RCC 7860 (cell line): ENCODE measurements at places on chromosomes 11 and 22.

DNA sequence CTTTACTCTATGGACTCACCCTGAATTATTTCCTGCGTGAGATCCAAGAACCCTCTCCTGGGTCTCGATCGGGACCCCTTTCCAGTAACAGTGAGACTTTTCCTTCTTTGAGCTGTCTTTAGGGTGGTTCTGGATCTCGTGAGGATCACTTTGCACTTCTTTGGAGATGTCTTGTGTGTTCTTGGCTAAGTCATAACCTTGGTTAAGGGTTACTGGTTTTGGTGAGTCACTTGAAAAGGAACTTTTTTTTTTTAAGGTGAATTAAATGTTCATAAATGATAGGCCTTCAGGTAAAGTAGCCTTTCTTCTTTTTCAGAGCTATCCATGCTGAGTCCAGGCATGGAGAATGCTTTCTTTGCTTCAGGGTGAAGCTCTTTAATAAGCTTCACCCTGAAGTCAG lies 19.4 kb upstream of the GSTP1 start:
- peak; percentile 74 for DNase-seq

DNA sequence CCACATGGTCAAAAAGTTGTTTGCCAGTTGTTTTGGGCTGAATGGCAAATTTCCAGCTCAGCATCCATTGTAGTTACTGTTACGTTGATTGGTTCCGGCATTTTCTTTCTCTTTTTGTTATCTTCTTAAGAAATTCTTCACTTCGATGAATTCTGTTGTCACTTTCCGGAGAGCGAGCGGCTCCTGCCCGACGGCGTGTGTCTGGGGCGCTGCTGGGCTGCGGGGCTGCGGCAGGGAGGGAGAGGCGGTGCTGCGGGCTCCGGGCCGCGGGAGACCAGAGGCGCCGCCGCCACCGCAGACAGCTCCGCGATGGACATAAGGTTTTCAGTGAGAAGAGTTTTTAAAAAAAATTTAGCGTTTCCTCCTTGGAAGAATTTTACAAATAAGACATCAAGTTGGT lies 117.4 kb downstream of the RRM1 start:
- no peak for DNase-seq

DNA sequence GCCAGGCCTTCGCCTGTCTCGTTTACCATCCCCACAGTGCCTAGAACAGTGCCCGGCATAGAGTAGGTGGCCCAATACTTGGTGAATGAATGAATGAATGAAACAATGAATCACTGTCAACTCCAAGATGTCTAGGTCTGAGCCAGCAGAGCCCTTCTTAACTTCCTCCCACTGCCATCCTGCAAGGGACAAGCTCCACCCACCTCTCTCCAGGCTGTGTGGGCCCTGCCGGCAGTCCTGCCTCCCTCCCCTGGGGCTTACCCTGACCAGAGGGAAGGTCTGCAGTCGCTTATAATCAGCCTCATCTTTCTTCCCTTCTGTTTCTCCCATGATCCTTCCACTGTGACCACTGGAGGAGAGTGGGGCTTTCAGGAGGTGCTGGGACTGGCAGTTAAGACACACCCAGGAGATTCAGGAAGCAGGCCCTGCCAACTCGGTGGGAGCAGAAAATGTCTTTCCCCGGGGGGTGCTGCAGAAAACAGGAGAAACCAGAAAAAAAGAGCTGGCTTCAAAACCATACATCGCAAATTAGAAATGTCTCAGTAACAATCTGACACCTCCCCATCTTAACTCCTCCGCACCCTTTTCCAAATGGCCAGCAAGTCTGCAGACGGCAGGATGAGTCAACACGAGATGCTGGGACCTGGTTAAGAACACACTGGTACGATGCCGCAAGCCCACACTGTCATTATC lies 11.4 kb downstream of the DNAL4 start:
- DNase-seq, result no peak

DNA sequence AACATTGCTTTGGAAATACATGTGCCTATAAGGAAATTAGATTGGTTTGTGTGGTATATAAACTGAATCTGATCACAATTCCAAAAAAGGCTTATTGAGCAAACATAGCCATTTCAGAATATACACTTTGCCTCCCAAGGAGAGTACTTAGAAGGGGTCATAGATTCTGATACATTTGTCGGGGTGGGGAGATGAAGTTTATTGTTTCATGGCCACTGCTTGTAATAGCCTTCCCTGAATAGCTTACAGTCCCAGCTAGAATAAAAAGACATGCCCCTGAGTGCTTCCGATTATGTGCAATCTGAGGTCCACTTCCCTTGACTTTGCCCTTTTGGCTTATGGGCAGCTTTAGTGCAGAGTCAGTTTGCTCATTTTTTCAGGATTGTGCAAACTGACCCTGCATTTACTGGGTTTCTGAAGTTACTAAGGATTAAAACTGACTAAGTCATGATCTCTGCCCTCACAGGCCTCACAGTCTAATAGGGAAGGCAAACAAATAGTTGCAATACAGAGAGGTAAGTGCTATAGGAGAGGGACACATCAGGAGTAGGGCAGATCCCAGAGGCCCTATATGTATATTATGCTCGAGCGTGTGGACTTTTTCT lies 184.2 kb downstream of the BLID start:
- DNase-seq, result no peak

GRCh38 chr11:64853709-64854108 lies 9.3 kb upstream of the CDC42BPG start:
- DNase-seq, result no peak

GRCh38 chr11:64438986-64439771 lies 80.2 kb downstream of the RPS6KA4 start:
- DNase-seq, result no peak

GRCh38 chr11:113153847-113154246 lies 160.5 kb upstream of the TTC12 start:
- no peak for DNase-seq

GRCh38 chr11:47572715-47573255 lies 6.0 kb downstream of the KBTBD4 start:
- no peak for DNase-seq

GRCh38 chr11:116082256-116082655 lies 578.0 kb upstream of the CADM1 start:
- no peak for DNase-seq

DNA sequence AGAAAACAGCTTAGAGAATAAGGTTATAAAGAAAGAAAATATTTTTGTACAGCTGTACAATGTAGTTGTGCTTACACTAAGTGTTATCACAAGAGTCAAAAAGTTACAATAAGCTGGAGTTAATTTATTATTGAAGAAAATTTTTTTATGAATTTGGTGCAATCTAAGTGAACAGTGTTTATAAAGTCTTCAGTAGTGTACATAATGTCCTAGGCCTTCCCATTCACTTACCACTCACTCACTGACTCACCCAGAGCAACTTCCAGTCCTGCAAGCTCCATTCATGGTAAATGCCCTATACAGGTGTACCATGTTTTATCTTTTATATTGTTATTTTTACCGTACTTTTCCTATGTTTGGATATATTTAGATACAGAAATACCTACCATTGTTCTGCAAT lies 34.7 kb downstream of the GDPD4 start:
- no peak for DNase-seq

DNA sequence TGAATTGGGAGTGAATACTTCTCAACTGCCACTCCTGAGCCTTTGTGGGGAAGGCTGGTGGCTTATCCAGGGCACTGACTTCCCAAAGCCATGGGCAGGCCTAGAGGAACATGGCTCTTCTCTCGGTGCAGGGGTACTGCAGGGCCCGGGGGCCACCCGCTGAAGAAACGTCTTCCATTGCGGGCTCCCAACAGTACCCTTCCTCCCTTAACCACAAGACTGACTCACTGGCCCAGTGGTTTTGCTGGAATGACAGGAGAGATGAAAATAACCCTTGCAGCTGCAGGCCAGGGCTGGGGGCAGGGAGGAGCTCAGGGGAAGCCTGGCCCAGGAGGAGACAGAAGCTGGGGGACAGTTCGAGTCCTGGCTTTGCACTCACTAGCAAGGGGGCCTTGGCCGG lies 13.5 kb downstream of the TXN2 start:
- peak; percentile 94 for DNase-seq

GRCh38 chr22:22944268-22944985 lies 56.8 kb downstream of the IGLL5 start:
- no peak for DNase-seq

GRCh38 chr11:1177020-1177770 lies 19.4 kb downstream of the MUC5AC start:
- DNase-seq, result no peak

DNA sequence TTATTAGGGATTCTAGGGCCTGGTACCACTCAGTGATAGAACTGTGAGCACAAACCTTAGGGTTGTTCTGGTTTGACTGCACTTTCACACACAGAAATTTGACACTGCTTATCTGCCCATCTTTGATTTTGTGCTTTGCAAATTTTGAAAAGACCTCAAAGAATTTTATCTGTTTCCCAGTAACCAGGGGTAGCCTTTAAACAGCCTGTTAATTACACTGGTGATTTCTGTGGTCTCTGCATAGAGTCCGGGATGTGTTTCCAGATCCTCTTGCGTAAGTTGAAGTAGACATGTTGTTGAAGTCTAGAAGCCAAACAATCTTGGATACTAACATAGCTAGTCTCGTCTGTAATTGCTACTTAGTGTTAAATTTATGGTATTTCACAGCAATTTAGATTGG lies 75.3 kb downstream of the C22orf31 start:
- no peak for DNase-seq

- no peak for DNase-seq
These were observed 65.5 kb downstream of the ME3 start for GRCh38 chr11:86606836-86607481.

DNA sequence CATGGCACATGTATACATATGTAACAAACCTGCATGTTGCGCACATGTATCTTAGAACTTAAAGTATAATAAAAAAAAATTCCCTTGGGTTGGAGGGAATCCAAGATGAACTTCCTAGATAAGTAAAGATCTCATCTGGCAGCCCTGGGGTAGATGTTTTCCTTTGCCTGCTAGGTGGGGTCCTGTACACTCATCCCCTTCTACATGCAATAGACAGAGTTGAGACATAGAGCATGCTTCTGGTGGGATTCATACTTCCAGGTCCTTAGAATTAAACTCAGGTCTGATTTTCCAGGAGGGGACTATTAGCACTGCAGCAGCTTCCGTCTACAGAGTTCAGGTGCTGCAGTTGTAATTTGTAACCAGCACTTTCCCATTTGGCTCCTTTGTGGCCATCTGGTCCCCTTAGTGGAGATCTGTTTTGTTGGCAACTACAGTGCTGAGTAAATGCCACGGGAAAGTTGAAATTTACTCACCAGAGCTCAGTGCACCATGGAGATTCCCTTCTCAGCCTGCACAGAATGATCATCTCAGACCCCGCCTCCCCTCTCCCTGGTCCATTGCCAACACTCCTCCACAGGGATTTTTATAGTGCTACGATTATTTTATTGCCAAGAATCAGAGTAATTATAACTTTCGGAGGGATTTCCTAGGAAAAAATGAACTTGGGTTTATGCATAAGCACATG lies 220.1 kb upstream of the E2F8 start:
- no peak for DNase-seq

DNA sequence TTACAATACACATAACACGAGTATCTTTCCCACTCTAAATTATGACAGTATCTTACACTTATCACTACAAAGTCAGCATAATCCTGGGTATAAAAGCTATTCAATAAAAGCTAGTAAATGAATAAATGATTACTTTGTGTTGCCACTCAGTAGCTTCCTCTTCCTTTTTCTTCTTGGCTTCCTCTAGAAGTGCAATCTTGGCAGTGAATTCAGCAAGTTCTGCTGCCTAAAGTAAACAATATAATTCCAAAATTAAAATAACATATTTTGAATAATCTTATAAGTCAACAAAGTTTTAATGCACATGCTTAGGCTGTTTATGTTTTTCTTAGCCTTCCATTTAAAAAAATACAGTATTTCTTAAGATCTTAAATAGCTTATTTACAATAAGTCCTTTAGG lies 60.4 kb downstream of the RDX start:
- DNase-seq, result no peak

DNA sequence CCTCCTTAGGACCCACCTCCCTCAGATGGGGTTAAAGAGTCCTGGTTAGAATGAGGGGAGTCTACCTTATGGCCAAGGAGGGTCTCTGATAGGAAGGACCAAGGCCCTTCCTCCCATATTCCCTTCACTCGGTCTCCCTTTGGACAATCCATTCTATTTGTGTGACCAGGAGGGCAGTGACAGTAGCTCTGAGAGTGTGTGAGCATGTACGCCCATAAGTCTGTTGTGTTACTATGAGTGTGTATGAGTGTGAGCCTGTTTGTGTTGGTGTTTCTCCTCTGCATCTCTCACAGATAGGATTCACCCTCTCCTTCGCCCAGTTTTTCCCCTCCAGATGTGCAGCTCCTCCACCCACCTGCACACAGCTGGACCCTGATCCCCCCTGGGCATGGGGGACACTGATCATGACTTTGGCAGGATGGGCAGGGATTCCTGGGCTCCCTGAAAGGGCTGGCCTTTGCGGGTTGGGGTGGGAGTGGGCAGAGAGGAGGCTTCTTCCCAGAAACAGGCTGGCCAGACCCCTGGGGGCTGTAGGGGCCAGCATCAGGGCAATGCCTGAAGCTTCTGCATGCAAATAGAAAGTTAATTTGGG lies 14.5 kb downstream of the PHLDB1 start:
- DNase-seq, result no peak

- no peak for DNase-seq
These were observed 51.7 kb downstream of the TTC17 start for GRCh38 chr11:43410394-43410793.

DNA sequence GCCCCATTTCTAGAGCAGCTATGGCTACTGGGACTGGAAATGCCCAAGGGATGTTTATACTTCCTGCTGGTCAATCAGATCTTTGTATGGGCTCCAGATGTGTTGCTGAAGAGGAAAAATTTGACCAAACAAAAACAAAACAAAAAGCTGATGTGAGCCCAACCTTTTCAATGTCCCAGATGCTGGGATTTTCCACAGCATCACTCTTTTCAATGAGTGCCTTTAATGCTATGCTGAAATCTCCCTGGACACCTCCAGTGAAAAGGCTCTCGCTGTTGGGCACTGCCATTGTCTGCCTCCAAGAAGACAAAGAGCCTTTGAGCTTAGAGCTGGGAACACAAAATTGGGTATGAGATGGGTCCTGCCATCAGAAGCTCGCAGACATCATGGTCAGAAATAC lies 671.9 kb downstream of the NTM start:
- DNase-seq, result no peak

GRCh38 chr11:14969901-14970323 lies 2.2 kb downstream of the CALCA start:
- DNase-seq, result no peak

DNA sequence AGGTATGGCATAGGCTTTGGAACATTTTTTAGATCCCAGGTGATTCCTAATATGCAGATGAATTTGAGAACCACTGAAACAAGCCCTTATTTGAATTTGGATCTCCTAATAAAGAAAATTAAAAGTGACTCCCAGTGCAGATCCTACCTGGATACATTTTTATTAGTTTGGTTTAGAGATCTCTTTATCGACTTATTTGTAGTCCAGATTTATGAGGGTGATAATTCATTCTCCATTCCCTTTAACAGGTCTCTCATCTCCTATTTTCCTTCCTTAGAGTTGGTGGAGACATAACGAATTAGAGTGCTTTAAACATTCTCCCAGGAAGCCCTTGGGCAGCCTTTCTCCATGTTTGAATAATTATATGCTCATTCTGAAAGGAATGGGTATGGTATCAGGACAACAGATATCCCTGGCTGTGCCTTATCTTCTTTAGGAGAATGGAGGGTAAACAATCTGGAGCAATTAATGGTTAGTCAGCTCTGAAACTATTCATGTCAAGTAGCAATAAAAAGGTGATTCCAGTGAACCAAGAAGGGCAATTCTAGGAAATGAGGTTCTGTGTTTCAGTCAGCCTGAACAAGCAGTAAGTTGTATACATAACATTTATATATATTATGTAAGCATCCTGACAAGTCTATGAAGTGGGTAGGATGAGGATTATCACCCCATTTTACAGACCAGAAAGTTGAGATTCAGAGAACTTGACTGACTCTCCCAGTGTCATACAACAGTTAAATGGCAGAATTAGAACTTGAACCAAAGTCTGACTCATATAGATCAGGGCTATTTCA lies 53.9 kb upstream of the RCE1 start:
- no peak for DNase-seq
